Activated naive CD8-positive, alpha-beta T cell treated with anti-CD3 and anti-CD28 coated beads for 36 hours (primary cell): ENCODE measurements at places on chromosomes 7 and 10. TPM values are rescaled to one million over a fixed set of nuclear protein-coding genes. Genes with fewer than 3 reads are reported as not detected.

HECW1 gene
- total RNA-seq = not detected

DNA sequence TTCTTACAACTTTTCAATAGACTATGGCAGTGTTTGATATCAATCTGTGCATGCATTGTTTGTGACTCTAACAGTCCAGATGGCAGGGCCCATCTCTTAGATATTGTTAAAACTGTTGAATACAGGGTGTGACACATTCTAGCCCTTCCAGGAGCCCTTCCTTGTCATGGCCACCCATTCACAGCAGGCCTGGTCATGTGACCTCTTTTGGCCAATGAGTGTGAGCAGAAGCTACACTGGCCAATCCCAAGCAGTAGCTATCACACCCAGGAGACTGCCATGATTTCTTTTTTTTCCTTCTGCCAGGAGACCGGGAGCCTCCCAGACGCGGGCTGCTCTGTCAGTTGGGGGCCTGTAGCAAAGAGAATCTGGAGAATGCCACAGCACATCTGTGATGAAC lies 655.4 kb upstream of the MKI67 start:
- no peaks in the 10 kb centered on the region for H3K4me1 ChIP-seq
- H3K36me3 ChIP-seq = no peaks in the 10 kb centered on the region
- peaks cover 18% of the 10 kb centered on the region for H3K27me3 ChIP-seq
- H3K4me3 ChIP-seq = no peak overlapping the region

- H3K36me3 ChIP-seq = peaks cover 11% of the 10 kb centered on the region
- no peak overlapping the region for H3K4me3 ChIP-seq
- H3K4me1 ChIP-seq = peaks cover 28% of the 10 kb centered on the region
- no peaks in the 10 kb centered on the region for H3K27me3 ChIP-seq
- no peak for DNase-seq
- H3K27ac ChIP-seq = no peak overlapping the region
Observed at GRCh38 chr7:2105917-2106316, 126.8 kb downstream of the MAD1L1 start.

DNA sequence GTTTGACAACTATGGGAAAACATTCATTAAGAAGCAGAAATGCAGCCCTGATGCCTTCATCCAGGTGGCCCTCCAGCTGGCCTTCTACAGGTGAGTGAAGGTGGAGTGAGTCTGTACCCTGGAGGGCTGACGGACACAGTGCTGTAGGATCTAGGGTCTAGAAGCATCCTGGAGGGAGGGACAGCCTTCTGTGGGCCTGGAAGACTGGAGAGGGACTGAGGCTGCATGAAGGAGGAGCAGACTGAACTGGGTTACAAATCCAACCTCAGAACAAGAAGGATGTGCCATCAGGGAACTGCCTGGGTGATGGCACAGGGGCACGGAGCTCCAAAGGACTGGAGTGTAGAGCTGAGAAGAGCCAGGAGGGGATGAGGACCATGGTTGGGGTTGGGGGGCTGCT lies 27.5 kb upstream of the C10orf53 start:
- H3K27ac ChIP-seq = no peak overlapping the region
- DNase-seq = no peak
- H3K4me1 ChIP-seq = peaks cover 12% of the 10 kb centered on the region
- H3K27me3 ChIP-seq = peaks cover 8% of the 10 kb centered on the region
- H3K36me3 ChIP-seq = no peaks in the 10 kb centered on the region
- no peak overlapping the region for H3K4me3 ChIP-seq

GRCh38 chr7:139682136-139683013 lies 95.4 kb downstream of the HIPK2 start:
- peak overlapping the region; percentile 19 for H3K4me3 ChIP-seq
- no peaks in the 10 kb centered on the region for H3K27me3 ChIP-seq
- H3K4me1 ChIP-seq = peaks cover 46% of the 10 kb centered on the region

NEUROD6 gene
- not detected for total RNA-seq

ANKRD61 gene
- 0.16 TPM for total RNA-seq

- H3K4me3 ChIP-seq = no peak overlapping the region
- H3K4me1 ChIP-seq = no peaks in the 10 kb centered on the region
- no peaks in the 10 kb centered on the region for H3K36me3 ChIP-seq
- no peak for DNase-seq
Observed at GRCh38 chr10:122640921-122641320, 58.7 kb downstream of the C10orf120 start.

TRIL gene
- not detected for total RNA-seq

DNA sequence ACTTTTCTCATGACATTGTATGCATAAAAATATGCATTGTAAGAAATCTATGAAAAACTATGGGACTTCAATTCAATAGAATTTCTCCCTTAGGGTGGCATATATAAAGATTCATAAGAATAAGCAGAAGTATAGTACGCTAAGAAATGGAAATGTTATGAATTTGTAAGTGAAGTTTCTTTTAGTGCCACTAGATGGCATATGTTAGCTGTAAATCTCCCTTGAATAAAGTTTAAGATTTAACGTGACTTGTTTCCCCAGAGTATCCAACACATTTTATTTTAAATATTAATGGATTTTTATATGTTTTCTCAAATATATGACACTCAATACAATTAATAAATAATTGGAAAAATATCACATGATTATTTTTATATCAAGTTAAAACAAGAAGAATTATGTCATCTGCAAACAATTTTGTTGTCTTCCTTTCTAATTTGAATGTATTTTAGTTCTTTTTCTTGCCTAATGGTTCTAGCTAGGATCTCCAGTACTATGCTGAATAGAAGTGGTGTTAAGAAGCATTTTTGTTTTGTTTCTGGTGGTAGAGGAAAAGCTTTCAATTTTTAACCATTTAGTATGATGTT lies 287.2 kb downstream of the HGF start:
- no peak for DNase-seq
- H3K27ac ChIP-seq = no peak overlapping the region
- H3K36me3 ChIP-seq = no peaks in the 10 kb centered on the region
- H3K4me1 ChIP-seq = no peaks in the 10 kb centered on the region

- H3K36me3 ChIP-seq = peaks cover 60% of the 10 kb centered on the region
- no peak for DNase-seq
- peak overlapping the region; percentile 26 for H3K4me3 ChIP-seq
- peaks cover 55% of the 10 kb centered on the region for H3K4me1 ChIP-seq
Observed at GRCh38 chr7:25122373-25122772, 2.7 kb downstream of the CYCS start.

- peaks cover 25% of the 10 kb centered on the region for H3K36me3 ChIP-seq
- H3K4me1 ChIP-seq = peaks cover 2% of the 10 kb centered on the region
- no peak overlapping the region for H3K4me3 ChIP-seq
- DNase-seq = no peak
- H3K27ac ChIP-seq = no peak overlapping the region
- no peaks in the 10 kb centered on the region for H3K27me3 ChIP-seq
Observed at GRCh38 chr7:37174460-37174859, 274.2 kb downstream of the ELMO1 start.

MSS51 gene
- total RNA-seq = 0.94 TPM

GRCh38 chr10:29007370-29007747 lies 281.5 kb upstream of the LYZL1 start:
- H3K4me1 ChIP-seq = no peaks in the 10 kb centered on the region
- no peaks in the 10 kb centered on the region for H3K36me3 ChIP-seq
- peaks cover 4% of the 10 kb centered on the region for H3K27me3 ChIP-seq
- H3K27ac ChIP-seq = no peak overlapping the region
- no peak overlapping the region for H3K4me3 ChIP-seq

DNA sequence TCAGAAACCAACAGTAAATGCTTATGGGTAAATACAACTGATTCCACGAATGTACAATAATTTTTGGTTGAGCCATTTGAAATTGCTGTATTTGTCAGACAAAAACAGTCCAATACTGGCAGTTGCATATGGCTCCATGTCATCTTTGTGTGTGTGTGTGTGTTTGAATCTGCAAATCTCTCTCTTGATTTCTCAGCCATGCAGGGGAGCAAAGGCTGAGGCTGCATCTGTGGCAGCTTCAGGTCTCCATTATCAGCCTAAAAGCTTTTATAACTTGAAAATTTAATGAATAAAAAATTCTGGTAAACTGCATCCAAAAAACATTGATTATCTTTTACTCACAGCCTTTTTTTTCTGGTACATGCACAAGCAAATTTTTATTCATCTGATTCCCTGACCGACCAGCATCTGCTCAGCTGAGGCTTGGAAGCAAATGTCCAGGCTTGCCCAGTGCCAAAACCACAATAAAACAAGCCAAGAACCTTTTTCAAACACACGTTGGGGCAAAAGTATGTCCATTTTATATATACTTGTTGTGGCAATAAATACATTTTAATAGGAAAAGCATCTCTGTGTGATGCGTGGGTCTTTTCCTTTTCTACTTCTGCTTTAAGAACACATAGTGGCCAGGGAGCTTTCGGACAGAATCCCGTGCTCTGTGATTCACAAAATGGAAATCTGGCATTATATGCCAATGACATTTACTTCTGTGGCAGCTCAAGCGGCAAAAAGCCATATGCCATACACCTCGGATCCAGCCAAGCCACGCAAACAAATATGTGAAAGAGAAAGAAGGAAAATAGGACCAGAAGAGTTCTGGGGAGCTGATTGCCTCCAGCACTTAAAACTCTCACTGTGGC lies 275.6 kb upstream of the AOAH start:
- no peak overlapping the region for H3K27ac ChIP-seq
- no peaks in the 10 kb centered on the region for H3K4me1 ChIP-seq
- H3K36me3 ChIP-seq = peaks cover 31% of the 10 kb centered on the region
- H3K27me3 ChIP-seq = no peaks in the 10 kb centered on the region
- no peak for DNase-seq
- H3K4me3 ChIP-seq = no peak overlapping the region

- peaks cover 27% of the 10 kb centered on the region for H3K36me3 ChIP-seq
- no peaks in the 10 kb centered on the region for H3K27me3 ChIP-seq
- H3K4me1 ChIP-seq = no peaks in the 10 kb centered on the region
- no peak overlapping the region for H3K4me3 ChIP-seq
- no peak for DNase-seq
Observed at GRCh38 chr7:158620418-158620817, 32.8 kb upstream of the PTPRN2 start.

DNA sequence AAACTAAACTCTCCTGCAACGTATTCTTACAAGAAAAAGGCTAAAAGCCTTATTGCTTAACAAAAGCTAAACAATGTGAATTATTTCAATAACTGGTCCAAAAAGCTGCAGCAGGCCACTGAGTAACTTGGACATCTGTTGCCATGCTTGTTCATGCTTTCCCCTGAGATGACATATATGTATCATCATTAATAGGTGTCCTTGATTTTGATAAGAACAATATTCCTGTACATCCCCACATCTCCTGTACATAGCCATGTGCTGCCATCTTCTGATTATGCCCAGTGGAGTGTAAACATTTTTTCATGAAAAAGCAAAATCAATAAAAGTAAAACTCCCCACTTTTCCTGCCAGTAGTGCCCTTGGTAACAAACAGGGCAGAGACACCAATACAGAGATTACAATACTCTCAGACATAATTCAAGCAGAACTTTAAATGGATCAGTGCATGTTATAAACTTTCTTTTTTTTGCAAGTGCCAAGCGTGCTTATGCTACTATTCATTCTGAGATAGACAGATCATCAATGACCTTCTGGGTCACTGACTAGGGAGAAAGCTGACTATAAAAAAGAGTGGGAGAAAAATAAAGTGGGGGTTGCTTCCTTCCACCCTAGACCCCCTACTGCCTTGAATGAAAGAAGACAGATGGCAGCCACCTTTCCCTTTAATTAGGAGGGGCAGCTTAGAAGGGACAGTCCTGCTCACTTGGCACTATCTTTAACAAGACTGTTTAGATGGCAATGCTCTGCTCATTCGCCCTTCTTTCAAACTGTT lies 205.5 kb upstream of the KLF14 start:
- peak overlapping the region; percentile 52 for H3K4me3 ChIP-seq
- peak overlapping the region; percentile 61 for H3K27ac ChIP-seq
- no peaks in the 10 kb centered on the region for H3K27me3 ChIP-seq
- peaks cover 77% of the 10 kb centered on the region for H3K36me3 ChIP-seq
- no peak for DNase-seq

DNA sequence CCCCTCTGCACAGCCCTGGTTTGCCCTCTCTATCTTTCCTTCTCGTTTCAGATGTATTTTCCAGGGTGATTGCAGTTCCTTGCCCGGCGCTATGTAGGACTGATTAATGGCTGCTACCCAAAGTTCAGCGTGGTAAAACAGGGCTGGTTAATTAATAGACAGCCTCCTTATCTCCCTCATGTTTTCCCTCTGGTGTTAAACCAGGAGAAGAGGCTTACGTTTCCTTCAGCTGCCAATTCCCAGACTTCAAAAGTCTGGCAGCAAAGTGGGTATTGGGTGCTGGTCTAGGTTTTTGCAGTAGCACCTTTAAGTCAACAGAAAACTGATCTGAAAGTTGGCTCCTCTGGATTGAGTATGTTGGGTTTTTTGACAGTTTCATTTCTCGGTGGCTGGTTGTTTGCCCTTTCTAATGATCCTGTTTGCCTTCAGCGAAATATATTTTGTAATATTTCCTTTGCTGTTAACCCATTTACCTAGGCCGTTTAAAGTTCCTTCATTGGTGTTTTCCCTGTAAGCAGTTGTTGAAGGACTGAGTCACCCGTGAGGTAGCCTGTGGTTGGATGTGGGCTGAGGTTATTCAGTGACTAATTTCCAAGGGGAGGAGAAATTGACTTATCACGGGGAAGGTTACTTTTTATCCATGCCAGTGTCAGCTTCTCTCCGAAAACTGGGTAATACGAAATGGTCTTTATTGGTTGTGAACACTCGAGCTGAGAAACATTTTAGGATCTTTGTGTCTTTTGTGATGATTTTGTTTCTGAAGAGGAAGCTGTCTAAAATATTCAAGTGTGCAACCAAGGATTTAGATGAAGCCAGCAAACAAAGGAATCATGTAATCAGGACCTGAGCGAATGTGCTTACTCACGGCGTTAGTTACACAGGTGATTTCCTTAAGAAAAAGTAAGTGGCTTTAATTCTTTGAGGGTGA lies 257.2 kb downstream of the KIAA1217 start:
- H3K4me1 ChIP-seq = peaks cover 30% of the 10 kb centered on the region
- H3K4me3 ChIP-seq = no peak overlapping the region
- H3K27ac ChIP-seq = peak overlapping the region; percentile 79
- H3K27me3 ChIP-seq = peaks cover 31% of the 10 kb centered on the region

GRCh38 chr10:74026428-74027015 lies 28.6 kb downstream of the VCL start:
- no peak overlapping the region for H3K4me3 ChIP-seq
- no peaks in the 10 kb centered on the region for H3K36me3 ChIP-seq
- no peak for DNase-seq
- no peaks in the 10 kb centered on the region for H3K27me3 ChIP-seq

GRCh38 chr7:88057655-88058054 lies 123.6 kb downstream of the ADAM22 start:
- no peak overlapping the region for H3K4me3 ChIP-seq
- DNase-seq = no peak
- H3K4me1 ChIP-seq = peaks cover 4% of the 10 kb centered on the region
- H3K27ac ChIP-seq = no peak overlapping the region
- H3K36me3 ChIP-seq = no peaks in the 10 kb centered on the region
- H3K27me3 ChIP-seq = no peaks in the 10 kb centered on the region

DNA sequence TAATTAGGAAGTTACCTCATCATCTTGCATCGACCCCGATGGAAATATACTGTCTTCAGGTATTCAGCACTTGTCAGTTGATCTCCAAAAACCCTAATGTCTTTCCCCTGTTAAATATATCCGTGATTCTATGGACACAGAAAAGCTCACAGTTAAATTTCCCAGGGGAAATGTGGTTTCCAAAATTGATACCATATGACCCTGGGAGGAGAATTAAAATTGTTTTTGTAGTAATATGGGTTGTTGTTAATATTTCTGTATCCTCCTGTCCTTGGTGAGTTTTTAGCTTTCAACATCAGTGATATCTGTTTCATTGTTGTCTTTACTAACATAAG lies 132.1 kb downstream of the CELF2 start:
- peaks cover 97% of the 10 kb centered on the region for H3K4me1 ChIP-seq
- DNase-seq = no peak
- no peaks in the 10 kb centered on the region for H3K27me3 ChIP-seq
- peak overlapping the region; percentile 92 for H3K27ac ChIP-seq
- H3K4me3 ChIP-seq = peak overlapping the region; percentile 73

EFCAB10 gene
- not detected for total RNA-seq

GRCh38 chr7:74013539-74014272 lies 14.3 kb upstream of the ELN start:
- no peak overlapping the region for H3K4me3 ChIP-seq
- H3K27me3 ChIP-seq = peaks cover 6% of the 10 kb centered on the region
- DNase-seq = no peak
- no peak overlapping the region for H3K27ac ChIP-seq
- no peaks in the 10 kb centered on the region for H3K4me1 ChIP-seq
